Activated CD8-positive, alpha-beta T cell treated with anti-CD3 and anti-CD28 coated beads, Interleukin-2, amount 10 ng/mL, durations not matched to agents 7 days and 5 days (primary cell): ENCODE measurements at places on chromosomes 7 and 10. TPM values are rescaled to one million over a fixed set of nuclear protein-coding genes. Genes with fewer than 3 reads are reported as not detected.
A peak's percentile ranks its signal among the peaks of the same experiment; 100 is the strongest.

The CALHM3 gene
- total RNA-seq = 0.63 TPM

DNA sequence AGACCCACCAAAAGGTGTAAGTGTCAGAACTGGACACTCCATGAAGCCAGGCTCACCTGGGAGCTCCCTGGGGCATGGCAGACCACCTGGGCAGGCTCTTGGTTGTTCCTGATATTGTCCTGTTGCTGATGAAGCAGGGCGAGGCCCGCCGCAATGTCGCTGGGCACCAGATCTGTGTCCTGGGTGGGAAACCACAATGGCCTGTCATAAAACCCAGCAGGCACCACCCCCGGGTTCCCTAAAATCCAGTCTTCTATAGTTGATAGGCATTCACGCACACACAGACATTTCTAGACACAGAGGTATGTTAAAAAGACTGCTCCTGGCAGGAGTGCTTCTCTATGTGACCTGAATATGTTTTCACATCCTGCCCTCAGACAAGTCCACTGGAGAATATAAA, 15.0 kb downstream of the DAGLB start:
- H3K36me3 ChIP-seq = peaks cover 23% of the 10 kb centered on the region
- H3K4me3 ChIP-seq = no peak overlapping the region
- H3K4me1 ChIP-seq = peaks cover 22% of the 10 kb centered on the region

- DNase-seq = peak; percentile 62
- peak overlapping the region; percentile 73 for H3K27ac ChIP-seq
- H3K4me3 ChIP-seq = no peak overlapping the region
- peaks cover 26% of the 10 kb centered on the region for H3K4me1 ChIP-seq
- peaks cover 46% of the 10 kb centered on the region for H3K36me3 ChIP-seq
These were observed 25.9 kb downstream of the SFXN4 start for GRCh38 chr10:119139464-119140067.

GRCh38 chr7:1383398-1384112, 75.7 kb downstream of the MICALL2 start:
- H3K27ac ChIP-seq = no peak overlapping the region
- H3K4me1 ChIP-seq = no peaks in the 10 kb centered on the region
- no peaks in the 10 kb centered on the region for H3K27me3 ChIP-seq
- H3K4me3 ChIP-seq = no peak overlapping the region

DNA sequence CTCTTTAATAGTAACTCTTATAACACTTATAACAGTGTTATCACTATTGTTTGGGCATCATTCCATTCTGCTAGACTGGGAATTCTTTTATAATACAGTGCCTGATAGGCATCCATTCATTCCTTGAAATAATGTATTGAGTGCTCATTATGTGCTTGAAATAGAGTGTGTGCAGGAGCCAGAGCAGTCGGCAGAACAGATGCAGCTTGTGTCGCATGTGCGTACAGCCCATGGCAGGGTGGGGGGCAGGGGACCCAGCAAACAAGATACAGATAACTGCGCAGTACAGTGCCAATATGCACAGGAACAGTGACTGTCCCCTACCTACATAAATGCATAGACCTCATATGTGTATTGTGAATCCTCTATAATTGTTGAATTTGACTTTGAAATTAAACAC, 99.3 kb downstream of the KAT6B start:
- H3K4me3 ChIP-seq = no peak overlapping the region
- H3K4me1 ChIP-seq = peaks cover 21% of the 10 kb centered on the region
- peaks cover 4% of the 10 kb centered on the region for H3K36me3 ChIP-seq
- DNase-seq = no peak

DNA sequence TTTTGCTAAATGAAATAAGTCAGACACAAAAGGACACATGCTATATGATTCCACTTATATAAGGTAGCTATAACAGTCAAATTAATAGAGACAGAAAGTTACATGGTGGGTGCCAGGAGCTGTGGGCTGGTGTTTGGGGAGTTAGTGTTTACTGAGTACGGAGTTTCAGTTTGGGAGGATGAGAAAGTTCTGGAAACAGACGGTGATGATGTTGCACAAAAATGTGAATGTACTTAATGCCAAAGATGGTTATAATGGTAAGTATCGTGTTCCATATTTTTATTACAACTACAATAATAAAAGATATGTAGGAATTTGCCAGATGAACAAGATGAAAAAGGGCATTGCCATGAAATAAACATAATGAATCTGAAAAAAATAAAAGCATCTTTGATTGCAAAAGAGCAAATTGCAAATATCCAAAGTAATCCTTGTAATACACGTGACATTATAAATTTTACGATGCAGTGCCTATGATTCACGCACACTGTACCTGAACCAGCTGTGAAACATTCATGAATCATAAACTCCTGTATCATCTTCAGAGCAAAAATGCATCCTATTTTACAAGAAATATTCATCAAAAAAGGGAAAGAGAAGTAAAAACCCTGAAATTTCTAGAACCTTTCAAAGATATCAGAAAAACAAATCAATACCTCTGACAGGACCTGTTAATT, 676.7 kb downstream of the PCDH15 start:
- no peak overlapping the region for H3K27ac ChIP-seq
- no peaks in the 10 kb centered on the region for H3K36me3 ChIP-seq
- no peak overlapping the region for H3K4me3 ChIP-seq
- no peaks in the 10 kb centered on the region for H3K27me3 ChIP-seq

The NANOS1 gene
- total RNA-seq = 0.08 TPM

DNA sequence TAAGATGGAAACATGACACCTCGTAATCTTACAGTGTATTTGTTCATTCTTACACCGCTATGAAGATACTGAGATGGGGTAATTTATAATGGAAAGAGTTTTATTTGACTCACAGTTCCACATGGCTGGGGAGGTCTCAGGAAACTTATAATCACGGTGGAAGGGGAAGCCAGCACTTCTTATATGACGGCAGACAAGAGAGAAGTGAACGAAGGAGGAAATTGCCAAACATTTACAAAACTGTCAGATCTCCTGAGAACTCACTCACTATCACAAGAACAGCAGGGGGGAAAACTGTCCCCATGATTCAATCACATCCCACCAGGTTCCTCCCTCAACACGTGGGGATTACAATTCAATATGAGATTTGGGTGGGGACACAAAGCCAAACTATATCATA, 282.3 kb downstream of the HGF start:
- H3K27me3 ChIP-seq = no peaks in the 10 kb centered on the region
- no peak overlapping the region for H3K4me3 ChIP-seq
- no peak overlapping the region for H3K27ac ChIP-seq
- DNase-seq = no peak
- H3K36me3 ChIP-seq = no peaks in the 10 kb centered on the region
- H3K4me1 ChIP-seq = no peaks in the 10 kb centered on the region
